ENCODE measurements at places on chromosomes 1 and 21.

DNA sequence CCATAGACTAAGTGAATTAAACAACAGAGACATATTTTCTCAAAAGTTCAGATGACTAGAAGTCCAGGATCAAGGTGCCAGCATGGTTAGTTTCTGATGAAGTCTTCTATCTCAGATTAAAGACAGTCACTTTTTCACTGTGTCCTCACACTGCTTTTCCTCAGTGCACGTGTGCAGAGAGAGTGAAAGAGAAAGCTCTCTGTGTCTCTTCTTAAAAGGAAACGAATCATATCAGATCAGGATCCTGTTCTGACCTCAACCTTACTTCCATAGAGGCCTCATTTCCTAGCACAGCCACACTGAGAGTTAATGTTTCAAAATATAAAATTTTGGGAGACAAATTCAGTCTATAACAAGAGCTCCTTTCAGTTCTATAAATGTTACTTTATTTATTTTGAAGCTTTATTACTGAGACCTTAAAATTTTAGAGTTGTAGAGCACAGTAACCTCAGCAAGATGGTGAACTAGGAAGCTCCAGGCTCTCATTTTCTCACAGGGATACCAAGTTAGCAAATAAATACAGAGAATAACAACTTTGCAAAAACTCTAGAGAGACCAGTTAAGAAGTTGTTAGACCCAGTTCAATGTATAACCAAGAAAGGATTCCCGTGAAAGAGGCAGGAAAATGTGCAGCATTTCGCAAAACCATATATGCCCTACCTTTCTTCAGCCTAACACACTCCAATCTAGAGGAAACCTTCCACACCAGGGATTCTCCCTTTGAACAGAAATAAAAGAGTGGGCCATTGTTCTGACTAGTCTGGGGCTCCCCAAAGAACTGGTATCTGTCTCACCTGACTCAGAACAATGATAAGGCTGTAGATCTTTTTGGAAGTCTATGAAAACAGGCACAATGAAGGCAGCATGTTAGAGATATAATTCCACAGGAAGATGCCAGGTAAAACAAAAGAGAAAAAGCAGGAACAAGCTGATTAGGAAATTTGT is 372.2 kb downstream of the MRPL39 start:
- no peak for DNase-seq

DNA sequence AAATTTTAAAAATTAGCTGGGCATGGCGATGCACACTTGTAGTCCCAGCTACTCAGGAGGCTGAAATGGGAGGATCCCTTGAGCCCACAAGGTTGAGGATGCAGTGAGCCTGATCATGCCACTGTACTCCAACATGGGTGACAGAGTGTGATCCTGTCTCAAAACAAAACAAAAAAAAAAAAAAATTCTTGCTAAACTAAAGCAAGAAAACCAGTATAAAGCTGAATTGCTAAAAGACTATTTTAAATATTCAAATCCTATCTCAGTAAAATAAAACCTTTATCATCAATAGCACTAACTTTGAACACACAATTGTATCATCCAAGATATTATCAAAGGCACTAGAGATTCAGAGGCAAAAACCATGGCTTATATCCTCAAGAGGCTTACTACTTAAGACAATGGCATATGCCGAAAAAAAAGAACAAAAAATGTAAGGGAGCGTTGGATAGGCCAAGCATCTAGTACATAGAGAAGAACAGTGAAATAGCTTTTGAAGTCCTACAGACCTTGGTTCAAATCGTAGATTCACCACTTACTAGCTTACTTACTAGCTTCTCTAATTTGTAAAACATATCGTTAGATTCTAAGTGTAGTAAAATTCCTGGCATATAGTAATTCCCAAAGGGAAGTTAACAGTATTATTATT is 3.6 kb downstream of the EPS15 start:
- DNase-seq = no peak

- no peak for DNase-seq
Measured at GRCh38 chr1:61270761-61271411, 188.5 kb downstream of the NFIA start.

- DNase-seq = no peak
Measured at GRCh38 chr1:200107004-200107470, 79.5 kb downstream of the NR5A2 start.

- DNase-seq = no peak
Measured at GRCh38 chr1:76444773-76445172, 370.2 kb downstream of the ST6GALNAC3 start.

DNA sequence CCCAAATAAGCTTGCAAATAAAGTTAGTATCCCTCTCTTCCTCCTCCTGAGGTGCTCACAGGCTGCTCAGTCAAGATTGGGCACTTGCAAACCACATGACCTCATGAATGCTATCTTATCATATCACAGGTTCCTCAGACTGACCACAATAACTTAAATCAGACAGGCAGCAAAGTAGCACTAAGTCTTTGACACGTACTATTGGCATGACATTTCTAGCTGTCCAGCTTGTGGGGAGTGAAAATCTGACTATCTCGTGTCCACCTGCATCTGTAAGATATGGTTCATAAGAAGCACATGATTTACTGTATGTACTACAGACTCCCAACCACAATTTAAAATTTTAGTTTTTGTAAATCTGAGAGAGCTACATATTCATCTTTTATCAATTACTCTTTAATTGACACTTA is 58.0 kb upstream of the GFI1 start:
- no peak for DNase-seq

GRCh38 chr1:164602101-164602422 is 43.1 kb downstream of the PBX1 start:
- no peak for DNase-seq

DNA sequence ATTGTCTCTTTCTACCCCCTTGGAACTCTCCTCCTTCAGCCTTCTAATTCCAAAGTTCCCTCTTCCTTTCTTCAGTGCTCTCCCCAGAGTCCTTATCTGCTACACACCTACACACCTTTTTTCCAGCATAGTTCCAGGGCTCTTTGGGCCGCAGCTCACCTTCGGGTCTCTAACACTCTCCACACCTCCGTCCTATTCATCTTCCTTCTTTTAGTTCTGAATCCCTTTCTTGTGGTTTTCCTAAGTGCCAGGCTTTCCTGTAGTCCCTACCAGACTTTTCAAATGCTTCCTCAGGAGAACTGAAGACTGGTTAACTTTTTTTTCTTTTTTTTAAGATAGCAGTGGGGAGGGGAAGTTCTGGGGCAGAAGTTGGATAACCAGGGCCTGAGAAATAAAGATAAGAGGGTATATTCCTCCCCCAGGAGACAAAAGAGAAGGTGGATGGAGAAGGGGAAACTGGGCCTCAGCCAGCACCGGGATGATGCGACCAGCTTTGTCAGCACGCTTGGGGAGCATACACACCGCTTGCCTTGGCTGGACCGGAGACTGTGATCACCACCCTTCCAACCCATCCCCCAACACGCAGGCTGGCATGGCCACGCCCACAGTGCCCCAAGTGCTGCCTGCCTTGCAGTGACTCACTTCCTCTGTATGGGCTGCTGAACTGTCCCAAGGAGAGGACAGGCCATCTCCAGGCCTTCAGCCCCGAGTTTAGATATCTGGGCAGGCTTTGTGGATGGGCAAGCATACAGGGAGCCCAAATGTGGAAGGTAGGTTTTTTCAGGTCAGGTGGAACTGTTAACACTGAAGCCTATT is 2.5 kb upstream of the CERS2 start:
- no peak for DNase-seq

- DNase-seq = no peak
Measured at GRCh38 chr1:241701483-241702295, 49.6 kb downstream of the WDR64 start.

GRCh38 chr1:200846398-200846797 is 26.4 kb upstream of the GPR25 start:
- DNase-seq = no peak

GRCh38 chr1:1282998-1283397 is 2.8 kb downstream of the SCNN1D start:
- DNase-seq = no peak

- peak; percentile 8 for DNase-seq
Measured at GRCh38 chr1:29332204-29332603, 95.9 kb downstream of the PTPRU start.

- DNase-seq = peak; percentile 11
Measured at GRCh38 chr1:218259800-218260199, 25.3 kb upstream of the RRP15 start.

DNA sequence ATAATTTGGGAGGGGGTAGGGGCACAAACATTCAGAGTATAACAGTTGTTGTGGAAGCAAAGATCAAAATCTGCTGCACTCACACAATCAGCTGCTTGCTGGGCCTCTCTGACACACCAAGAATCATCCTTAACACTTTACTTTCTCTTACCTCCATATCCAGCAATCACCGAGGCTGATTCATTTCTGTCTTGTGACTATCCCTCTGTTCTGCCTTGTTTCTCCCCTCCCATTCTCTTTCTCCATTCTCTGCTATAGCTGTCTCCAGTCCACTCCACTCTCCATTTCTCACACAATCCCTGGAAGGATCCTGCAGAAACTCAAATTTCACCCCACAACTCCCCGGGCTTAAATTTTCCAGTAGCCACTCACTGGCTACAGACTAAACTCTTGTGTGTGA is 91.8 kb upstream of the NGF start:
- DNase-seq = no peak

GRCh38 chr1:12573015-12573825 is 44.8 kb downstream of the DHRS3 start:
- DNase-seq = no peak

DNA sequence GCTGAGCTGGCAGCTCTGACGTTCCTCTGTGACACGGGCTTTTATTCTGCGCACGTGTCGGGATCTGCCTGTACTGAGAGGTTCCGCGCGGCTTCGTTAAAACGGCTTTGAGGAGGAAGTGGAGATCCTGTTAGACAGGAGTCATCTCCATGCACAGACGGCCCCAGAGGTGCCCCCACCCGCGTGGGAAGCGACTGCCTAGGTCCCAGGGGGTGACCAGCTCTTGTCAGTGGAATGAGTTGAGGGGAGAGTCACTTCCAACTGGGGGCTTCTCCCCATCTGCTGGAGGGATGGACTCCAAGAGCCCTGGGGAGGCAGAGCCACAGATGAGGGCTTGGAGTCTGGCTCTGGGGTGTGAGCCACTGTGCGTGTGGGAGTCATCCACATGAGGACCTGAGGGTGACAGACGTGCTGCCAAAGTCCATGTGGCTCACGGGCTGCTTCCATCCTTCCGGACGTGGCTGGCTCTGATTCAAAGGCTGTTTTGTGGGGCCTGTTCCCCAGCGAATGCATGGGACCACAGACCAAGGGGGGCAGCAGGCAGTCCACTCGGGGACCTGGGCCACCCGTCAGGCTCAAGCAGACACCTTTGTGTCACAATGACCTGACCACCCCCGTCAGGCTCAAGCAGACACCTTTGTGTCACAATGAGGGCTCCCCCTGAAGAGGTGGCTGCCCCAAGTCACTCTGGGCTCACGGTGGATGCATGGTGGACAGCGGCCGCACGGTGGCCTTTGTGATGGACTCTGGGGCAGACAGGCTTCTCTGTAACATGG is 26.8 kb downstream of the PTTG1IP start:
- DNase-seq = no peak

GRCh38 chr1:90922202-90922601 is 99.6 kb downstream of the ZNF644 start:
- DNase-seq = no peak
